ENCODE measurements at places on chromosomes 2 and 18.

DNA sequence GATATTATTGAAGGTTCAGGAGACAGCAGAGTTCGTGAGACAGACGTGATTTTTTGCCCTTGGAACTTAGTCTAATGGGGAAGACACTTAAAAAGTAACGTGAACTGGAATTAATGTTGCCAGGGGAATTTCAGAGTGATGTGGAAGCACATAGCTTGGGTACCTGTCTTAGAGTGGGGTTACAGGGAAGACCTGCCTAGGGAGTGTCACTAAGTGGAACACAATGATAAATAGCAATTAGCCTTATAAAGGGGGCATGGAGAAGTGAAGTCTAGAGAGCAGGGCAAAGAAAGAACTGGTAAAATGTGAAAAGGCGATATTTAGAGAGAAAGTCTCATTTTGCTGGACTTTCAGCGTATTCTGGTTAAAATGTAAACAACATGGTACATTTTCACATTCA lies 306.0 kb upstream of the TCF4 start:
- DNase-seq, result no peak

- DNase-seq, result no peak
These were observed 101.3 kb upstream of the ETAA1 start for GRCh38 chr2:67295851-67296250.

- no peak for DNase-seq
These were observed 36.6 kb downstream of the RPL31 start for GRCh38 chr2:101038455-101039255.

- no peak for DNase-seq
These were observed 21.7 kb downstream of the SLC39A6 start for GRCh38 chr18:36107477-36107876.

DNA sequence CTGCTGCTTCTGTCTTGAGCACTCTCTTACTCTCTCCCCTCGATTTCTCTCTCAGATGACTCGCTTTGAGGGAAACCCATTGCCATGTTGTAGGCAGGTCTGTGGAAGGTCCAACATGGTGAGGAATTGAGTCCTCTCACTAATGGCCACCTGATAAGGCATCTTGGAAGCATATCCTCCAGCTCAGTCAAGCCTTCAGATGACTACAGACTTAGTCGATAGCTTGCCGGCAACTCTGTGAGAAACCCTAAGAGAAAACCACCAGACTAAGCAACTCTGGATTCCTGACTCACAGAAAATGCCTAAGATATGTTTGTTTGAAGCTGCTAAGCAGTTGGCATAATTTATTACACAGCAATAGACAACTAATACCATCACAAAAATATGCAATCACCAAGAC lies 51.2 kb downstream of the WDR75 start:
- no peak for DNase-seq

Measured in left hindlimb (tissue), 1 donor.